Daoy (cell line): ENCODE measurements at places on chromosomes 2 and 18.

- DNase-seq, result no peak
Observed at GRCh38 chr2:100213595-100213994, 71.2 kb upstream of the AFF3 start.

- no peak for DNase-seq
Observed at GRCh38 chr18:48031641-48032040, 101.2 kb upstream of the SMAD2 start.

DNA sequence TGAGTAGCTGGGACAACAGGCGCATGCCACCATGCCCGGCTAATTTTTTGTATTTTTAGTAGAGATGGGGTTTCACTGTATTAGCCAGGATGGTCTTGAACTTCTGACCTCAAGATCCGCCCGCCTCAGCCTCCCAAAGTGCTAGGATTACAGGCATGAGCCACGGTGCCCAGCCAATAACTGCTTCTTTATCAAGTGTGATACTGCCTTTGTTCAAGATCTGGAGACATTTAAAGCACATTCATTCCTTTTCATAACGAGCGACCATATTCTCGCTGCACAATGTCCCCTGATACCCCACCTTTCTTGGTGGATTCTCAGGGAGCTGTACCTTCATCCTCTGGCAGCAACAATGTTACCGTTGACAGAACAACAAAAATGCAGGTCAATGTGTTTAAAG is 75.4 kb downstream of the PIEZO2 start:
- no peak for DNase-seq

GRCh38 chr2:105381101-105381668 is 17.7 kb downstream of the FHL2 start:
- DNase-seq, result no peak

GRCh38 chr2:46704593-46704992 is 211.0 kb downstream of the MCFD2 start:
- no peak for DNase-seq

GRCh38 chr2:225512876-225513540 is 113.5 kb downstream of the NYAP2 start:
- peak; percentile 2 for DNase-seq

- no peak for DNase-seq
Observed at GRCh38 chr2:152499331-152499816, 164.4 kb downstream of the FMNL2 start.

- DNase-seq, result no peak
Observed at GRCh38 chr2:191165176-191165643, 14.4 kb upstream of the STAT4 start.

DNA sequence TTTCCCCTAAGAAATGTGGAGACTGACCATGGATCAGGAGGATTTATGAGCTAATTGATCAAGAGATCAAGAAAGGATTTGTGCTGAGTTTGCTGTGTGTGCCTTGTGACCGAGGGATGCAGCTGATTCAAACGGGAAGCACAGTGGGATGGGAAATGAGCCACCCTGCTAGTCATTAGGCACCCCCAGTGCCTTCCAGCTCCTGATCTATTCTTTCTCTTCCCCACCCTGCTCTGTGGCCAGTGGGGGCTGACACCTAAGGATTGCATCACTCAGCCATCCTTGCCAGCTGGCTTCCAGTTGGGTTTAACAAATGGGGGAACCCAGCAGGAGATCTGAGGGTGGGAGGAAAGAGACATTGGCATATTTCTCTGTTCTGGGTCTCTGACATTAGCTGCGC is 132.2 kb upstream of the CXCR4 start:
- DNase-seq, result peak; percentile 30

DNA sequence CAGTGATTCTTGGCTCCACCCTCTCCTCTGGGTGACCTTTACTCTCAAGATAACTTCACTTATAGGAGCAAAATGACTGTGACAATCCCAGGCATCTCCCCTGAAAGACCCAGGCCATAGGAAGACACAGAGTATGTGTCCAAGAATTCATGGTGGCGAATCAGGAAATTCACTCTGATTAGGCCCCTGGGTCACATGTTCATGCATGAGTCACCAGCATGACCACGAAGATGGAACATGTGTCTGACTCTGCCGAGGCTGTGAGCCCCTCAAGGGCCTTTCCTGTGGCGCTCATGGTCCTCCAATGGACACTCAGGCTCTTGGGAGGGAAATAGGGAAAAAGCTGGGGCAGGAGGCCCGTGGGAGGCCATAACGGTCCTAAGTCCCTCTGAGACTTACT is 74.0 kb upstream of the TEX51 start:
- DNase-seq, result peak; percentile 16

DNA sequence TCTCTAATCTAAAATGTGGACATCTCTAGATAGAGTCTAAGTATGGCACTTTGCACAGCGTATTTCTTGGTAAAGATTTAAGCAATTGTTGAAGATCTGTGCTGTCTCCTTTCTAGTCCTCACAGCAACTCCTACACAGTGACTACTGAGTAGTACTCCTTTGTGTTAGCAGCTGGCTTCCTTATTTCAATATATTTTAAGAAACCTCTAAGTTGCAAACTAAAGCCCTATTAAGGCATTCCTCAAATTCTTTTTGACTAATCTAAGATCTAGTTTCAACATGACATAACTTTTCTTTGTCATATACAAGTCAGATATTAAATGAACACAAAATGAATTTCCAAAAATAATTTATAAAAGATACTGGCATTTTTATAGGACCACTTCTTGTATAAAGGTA is 121.8 kb upstream of the DNAJC10 start:
- no peak for DNase-seq

DNA sequence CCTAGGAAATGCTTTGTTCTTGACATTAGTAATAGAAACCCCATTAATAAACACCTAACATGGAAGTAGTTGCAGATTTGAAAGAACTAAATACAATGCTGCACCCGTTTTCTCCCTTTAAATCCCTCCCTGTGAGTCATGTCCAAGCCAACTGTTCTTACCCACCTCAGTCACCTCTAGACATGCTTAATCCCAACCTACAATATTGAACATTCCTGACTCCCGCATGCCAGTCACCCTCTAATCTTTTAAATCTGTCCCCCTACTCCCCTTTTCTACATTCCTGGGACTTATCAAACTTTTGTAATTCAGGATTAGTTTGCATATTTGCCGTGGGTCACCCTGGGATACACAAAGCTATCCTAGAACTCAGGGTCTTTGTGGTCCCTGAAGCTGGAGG is 374.6 kb downstream of the IRS1 start:
- peak; percentile 23 for DNase-seq

- peak; percentile 43 for DNase-seq
Observed at GRCh38 chr2:40095000-40095399, 315.9 kb upstream of the THUMPD2 start.

- no peak for DNase-seq
Observed at GRCh38 chr2:174020026-174020425, 54.9 kb upstream of the SP3 start.

GRCh38 chr2:118668431-118669424 is 178.7 kb downstream of the EN1 start:
- peak; percentile 92 for DNase-seq

GRCh38 chr2:184394642-184395041 is 203.7 kb upstream of the ZNF804A start:
- DNase-seq, result no peak

GRCh38 chr2:10407841-10408648 is 40.1 kb downstream of the ODC1 start:
- DNase-seq, result peak; percentile 96

DNA sequence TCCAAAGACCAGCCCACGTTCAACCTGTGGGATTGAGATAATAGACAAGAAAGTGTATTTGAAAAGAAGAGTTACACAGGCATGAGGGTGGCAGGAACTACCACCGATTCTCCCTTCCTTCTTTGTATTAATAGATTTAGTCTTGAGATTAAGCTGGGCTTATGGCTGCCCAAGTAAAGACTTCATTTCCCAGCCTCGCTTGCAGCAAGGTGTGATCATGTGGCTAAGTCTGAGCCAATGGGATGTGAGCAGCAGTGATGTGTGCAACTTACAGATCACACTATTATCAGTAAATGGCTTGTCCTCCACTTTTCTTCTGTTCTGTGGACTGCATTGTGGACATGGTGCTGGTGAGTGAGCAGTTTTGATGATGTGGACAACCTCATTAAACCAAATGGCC is 101.7 kb downstream of the POLR1A start:
- DNase-seq, result no peak

DNA sequence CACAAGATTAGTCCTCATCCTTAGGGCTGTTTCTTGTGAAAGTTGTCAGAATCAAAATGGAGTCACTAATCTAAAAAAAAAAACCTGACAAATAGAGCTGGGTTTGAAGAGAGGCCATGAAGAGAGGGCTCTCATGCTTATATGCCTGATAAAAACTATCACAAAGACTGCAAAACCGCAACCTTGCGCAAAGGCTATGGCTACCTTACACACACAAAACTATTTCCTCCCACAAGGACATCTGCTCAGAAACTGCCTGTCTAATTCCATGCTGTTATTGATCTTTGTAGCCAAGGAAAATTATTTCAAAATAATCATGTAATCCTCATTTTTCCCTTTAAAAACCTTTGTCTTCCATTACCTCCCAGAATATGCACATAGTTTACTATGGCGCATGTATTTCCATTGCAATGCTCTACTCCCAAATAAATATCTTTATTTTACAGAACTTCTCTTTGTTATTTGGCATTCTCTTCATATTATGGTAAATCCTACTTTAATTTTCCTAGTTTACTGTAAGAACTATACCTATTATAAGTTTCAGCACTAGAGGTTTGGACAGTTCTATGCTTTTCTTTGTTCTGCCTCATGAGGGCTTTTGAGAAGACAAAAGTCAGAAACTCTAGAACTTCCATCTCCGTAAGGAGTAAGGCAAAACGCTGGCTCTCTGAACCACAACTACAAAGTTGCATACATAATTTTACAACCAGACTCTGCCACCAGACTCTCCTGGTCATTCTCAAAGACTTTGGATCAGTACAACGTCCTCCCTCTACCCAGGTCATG is 9.6 kb upstream of the DPYSL5 start:
- DNase-seq, result no peak

- DNase-seq, result no peak
Observed at GRCh38 chr2:214830794-214831346, 21.4 kb upstream of the BARD1 start.

- DNase-seq, result no peak
Observed at GRCh38 chr2:6526093-6526824, 339.4 kb downstream of the CMPK2 start.
